ENCODE measurements at places on chromosomes 12 and 14. TPM values are rescaled to one million over a fixed set of nuclear protein-coding genes. Genes with fewer than 3 reads are reported as not detected.

DNA sequence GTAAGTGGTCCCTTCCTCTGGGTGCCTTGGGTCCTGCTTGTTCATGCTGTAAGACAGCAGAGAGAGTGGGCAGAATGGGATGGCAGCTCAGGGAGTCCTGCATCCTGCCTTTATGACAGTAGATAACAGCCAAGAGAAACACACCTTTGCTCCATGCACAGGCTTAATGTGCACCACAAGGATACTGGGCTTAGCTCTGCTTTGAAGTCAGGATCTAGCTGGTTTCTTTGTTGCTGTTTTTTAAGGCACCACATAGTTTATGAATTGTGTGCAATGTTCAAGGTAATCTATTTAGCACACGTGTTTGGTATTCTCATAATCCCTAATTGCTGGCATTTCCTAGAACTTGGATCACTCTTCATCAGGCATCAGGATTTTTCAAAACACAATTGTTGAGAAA is 239.5 kb upstream of the DCN start:
- DNase-seq, result no peak

The ZBTB39 gene
- 5.7 TPM for total RNA-seq

The SOX5 gene
- 15.0 TPM for total RNA-seq

DNA sequence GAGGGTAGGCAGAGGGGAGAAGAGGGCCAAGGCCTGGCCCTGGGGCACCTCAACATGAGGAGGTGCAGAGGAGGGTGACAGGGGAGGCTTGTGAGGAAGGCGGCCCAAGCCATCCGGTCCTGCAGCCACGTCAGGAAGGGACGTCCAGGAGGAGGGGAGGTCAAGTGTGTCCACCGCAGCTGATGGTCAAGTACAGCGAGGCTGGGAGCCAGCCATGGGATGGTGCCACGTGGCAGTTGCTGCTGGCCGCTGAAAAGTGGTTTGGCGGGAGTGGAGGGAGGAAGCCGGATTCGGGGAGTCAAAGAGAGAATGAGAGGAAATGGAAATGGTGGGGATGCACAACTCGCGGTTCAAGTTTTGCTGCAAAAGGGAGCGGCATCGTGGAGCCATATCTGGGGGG is 41.2 kb downstream of the PRIMA1 start:
- DNase-seq, result no peak

DNA sequence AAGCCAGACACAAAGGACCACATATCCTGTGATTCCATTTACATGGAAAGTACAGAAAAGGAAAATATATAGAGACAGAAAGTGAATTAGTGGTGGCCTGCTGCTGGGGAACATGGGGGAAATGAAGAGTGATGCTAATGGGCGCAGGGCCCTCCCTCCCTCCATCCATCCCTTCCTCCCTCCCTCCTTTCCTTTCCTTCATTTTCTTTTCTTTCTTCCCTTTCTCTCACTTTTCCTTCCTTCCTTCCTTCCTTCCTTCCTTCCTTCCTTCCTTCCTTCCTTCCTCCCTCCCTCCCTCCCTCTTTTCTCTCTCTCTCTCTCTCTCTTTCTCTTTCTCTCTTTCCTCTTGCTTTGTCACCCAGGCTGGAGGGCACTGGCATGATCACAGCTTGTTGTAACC is 37.3 kb downstream of the ARL6IP4 start:
- no peak for DNase-seq

DNA sequence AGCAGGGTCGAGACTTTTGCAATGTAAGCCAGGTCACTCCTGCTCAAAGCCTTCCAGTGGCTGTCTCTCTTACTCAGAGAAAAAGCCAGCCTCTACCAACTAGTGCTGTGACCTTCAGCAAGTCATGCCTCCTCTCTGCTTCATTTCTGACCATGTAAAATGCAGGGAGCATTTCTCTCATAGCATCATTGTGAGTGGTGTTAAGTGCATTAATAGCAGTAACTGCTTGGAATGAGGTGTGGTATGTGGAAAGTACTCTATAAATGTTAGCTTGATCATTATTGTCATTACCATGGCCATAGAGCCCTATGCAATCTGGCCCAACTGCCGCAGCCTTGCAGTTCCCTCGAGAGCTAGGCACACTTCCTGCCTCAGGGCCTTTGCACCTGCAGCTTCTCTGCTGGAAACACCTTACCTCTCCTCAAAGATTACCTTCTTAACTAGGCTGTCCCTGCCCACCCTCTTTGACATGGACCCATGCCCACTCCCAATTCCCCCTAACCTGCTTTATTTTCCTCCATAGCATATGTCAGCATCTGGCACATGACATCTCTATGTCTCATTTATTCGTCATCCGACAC is 10.9 kb downstream of the PLEKHD1 start:
- no peak for DNase-seq

The CLEC1B gene
- not detected for total RNA-seq

The RHOJ gene
- 10.4 TPM for total RNA-seq

The TMEM119 gene
- total RNA-seq, result 10.6 TPM

- DNase-seq, result peak; percentile 48
Observed at GRCh38 chr12:124713041-124713435, 145.6 kb upstream of the NCOR2 start.

- no peak for DNase-seq
Observed at GRCh38 chr14:42535397-42535796, 928.7 kb downstream of the LRFN5 start.

The CDKL1 gene
- total RNA-seq, result 9.4 TPM

GRCh38 chr12:116684891-116685290 is 53.0 kb downstream of the SPRING1 start:
- no peak for DNase-seq

The ESPL1 gene
- 1.5 TPM for total RNA-seq

- DNase-seq, result no peak
Observed at GRCh38 chr12:111211910-111212757, 156.8 kb downstream of the PHETA1 start.

DNA sequence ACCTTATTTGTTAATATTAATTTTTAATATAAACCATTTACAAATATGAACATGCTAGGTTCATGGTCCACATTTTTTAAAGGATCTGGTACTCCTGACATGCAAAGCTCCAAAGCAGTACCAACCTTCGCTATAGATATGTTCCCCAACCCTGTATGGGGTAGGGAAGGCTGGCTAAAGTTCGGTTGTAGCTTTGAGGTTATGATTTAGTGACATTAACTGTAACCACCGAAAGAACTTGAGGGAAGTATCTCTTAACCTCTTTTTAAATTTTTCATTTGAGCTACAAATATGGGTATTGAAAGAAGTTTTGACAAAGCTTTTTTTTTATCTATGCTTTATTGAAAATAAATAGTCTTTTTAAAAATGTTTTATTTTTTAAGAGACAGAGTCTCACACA is 115.5 kb downstream of the DYRK2 start:
- DNase-seq, result no peak

The IFI27L2 gene
- total RNA-seq, result 61.8 TPM

DNA sequence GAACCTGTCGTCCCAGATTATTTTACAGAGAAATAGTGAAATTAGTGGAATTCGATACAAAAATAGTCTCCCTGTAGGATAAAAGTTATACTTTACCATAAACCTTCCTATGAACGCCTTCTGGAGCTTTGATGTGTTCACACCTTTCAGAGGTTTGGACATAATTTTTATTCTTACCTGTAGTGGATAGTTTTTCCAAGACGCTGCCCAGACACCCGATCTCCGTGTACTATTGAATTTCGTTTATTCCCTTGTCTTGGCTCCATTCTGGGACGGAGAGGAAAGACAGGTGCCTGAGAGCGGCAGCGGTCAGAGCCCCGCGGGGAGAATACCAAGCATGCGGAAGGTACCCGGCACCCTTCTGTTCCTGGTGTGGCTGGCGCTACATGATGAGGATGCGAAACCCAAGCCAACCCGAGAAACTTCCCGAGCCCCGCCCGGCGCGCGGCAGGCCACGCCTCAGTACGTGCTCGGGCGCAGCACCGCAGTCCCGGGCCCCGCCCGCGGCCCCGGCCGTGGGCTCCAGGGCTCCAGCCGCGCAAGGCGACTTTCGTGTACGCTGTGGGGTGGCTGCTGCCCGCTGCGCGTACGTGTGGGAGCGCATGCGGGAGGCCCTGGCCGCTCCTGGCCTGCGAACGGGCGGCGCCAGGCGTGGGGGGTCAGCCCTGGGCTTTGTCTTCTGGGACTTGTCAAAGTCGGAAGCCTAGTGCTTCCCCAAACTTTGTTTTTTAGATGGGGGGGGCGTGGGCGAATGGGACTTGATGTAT is 11.3 kb upstream of the SNAPC1 start:
- DNase-seq, result peak; percentile 93

DNA sequence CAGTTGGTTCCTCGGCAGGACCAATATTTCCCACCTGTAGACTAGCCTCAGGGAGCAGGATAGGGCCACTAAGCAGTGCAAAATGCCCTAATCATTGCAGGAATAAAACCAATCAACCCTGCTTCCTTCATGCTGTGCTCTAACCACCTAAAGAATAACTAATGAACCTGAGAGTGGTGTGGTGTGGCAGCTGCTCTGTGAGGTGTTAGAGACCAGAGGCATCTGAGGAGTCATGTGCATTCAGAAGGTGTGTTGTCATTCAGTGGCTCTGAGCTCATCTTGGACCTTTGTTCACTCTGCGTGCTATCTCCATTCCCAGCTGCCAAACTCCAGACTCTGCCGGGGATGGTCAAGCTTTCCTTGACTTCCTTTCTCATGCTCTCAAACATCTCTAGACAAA is 136.7 kb upstream of the EGLN3 start:
- DNase-seq, result no peak

- no peak for DNase-seq
Observed at GRCh38 chr12:25056486-25057130, 107.7 kb upstream of the BCAT1 start.

- DNase-seq, result no peak
Observed at GRCh38 chr12:15209782-15210181, 11.4 kb downstream of the RERG start.

GRCh38 chr14:23551266-23552028 is at the start of gene ZFHX2:
ZFHX2 (minus strand) TSS chr14:23551765; CDS start chr14:23535325, 16,440 bp downstream.
- DNase-seq, result peak; percentile 87

- no peak for DNase-seq
Observed at GRCh38 chr12:3081886-3082285, 4.7 kb downstream of the TSPAN9 start.

DNA sequence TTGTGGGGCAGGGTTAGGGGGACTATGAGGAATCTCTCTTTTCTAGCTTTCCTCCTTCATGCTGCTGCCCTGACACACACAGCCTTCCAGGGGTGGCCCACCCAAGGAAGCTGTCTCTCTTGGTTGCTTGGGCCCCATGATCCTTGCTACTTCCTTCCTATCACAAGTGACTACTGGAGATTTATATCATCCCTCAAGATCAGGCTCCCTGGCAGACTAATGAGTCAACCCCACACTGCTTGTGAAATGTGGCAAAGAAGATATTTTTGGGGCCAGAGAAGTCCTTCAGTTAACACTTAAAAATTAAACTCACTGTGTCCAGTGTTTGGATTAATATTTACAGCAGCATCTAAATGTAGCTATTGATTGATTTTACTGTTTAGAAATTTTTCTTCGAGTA is 1.5 kb downstream of the OR4E1 start:
- DNase-seq, result no peak

The PIANP gene
- total RNA-seq, result 5.0 TPM

DNA sequence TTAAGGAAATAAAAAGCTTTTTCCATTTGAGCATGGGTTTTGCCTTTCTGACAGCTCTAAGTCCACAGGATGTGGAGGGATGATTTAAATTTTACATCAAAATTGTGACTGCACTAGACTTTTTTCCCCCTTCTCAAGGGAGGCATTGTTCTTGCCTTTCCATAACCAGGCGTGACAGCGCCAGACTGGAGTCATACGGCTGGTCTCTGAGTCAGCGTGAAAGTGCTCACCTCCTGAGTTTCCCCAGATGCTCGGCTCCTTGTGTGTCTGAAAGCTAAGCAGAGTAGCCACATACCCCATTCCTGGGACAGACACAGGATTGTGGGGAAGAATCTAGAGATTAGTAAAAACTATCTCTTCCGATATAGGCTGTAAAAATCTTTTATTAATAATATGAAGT is 43.1 kb downstream of the SOX5 start:
- DNase-seq, result peak; percentile 11

GRCh38 chr14:53034688-53035230 is 83.9 kb upstream of the FERMT2 start:
- no peak for DNase-seq

GRCh38 chr12:62655666-62656151 is 189.1 kb downstream of the MON2 start:
- DNase-seq, result no peak

The SLC10A1 gene
- total RNA-seq, result 0.86 TPM

The MANSC1 gene
- 66.7 TPM for total RNA-seq

The POTEG gene
- total RNA-seq, result not detected

The SSTR1 gene
- 3.4 TPM for total RNA-seq

DNA sequence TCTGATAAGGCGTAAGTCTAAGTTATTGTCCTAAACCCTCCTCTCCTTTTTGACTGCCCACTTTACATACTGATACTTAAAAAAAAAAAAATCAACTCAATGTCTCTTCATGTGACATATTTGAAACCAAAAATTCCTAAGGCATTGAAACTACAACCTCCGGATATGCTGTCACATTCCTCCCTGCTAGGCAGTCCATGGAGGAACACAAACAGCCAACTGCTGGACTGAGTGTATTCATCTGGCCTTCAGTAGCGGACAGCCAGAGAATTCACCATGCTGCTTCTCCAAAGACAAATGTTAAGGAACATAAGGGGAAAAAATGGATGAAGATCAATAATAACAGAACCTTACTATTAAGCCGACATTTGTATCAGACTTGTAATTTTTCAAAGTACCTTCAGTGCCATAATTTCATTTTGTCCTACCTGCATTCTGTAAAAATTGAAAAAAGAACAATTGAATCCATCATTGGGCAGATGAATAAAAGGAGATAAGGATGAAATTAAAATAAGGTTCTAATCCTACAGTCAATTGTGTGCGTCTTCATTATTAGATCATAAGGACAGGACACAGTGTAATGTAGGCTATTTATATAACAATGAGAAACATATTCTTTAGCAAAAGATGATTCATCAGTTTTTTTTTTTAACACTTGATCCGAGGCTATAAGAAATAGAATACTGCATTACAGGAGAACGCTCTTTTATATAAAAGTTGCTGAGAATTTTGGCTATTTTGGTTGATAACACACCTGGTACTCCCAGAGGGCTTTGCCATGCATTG is 12.2 kb downstream of the RERG start:
- no peak for DNase-seq

The HELB gene
- total RNA-seq, result 3.6 TPM

The OTOGL gene
- 0.20 TPM for total RNA-seq

DNA sequence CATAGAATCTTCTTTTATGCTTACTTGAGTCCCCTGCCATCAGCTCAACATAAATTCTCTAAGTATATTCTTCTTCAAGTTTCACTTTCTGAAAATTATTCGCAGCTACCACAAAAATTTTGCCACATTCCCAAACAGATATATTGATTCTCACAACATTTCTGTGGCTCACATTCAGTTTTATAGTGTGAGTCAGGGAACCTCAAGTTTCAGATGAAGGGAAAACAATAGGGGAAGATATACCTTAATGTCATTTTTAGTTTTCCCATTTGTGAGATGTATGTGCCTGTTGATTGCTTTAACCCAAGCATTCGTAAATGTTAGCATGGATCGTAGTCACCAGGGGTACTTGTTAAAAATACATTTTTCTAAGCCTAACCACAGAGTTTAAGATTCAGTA is 465.8 kb downstream of the CCER1 start:
- no peak for DNase-seq

DNA sequence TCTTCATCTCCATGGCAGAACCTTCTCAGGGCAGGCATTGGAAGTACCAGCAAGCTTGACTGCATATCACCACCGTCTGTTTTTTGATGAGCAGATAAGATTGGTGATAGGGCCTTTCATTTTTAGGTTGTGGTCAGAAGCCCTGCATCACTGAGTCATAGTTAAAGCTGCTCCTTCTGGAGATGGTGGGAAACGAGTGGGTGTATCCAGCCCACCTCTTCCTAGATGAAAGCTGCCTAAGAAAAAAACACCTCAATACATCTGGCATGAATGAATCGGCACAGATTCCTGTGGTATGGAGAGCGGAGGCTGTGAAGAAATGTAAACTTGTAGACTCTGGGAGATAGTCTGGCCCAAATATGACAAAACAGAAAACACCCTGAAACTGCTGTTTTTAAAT is 248.7 kb upstream of the EGLN3 start:
- no peak for DNase-seq
